ENCODE measurements at places on chromosomes 5 and 9.
A peak's percentile ranks its signal among the peaks of the same experiment; 100 is the strongest.

DNA sequence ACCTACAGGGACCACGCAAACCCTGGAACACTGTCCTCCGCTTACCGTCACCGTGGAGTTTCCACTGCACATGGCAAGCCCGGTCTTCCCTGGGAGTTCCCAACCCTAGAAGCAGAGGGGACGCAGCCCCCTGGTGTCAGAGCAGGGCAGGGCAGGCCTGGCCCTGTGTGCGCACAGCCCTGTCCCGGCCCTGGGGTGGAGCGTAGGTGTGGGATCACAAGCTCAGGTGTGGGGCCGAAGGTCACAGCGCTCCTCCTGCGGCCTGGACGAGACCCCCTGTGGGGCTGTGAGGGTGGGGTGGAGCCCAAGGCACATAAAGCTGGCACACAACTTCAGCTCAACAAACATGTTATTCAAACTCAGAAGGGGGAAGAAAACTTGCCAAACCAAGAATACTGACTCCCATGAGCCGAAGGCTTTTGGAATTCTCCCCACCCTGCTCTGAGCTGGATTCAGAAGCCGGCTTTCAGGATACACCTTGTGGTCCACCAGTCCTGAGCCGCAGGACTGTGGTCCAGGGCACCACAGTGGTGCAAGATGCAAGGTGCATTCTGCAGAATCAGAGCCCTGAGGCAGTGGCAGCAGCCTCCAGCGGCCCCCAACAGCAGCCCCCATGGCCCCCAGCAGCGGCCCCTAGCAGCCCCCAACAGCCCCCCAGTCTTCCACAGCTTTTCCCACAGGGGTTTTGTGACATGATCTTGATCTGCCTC is 11.8 kb upstream of the EXOC3 start:
- no peak for DNase-seq

- no peak for DNase-seq
These were observed 831 bp downstream of the INPP5E start for GRCh38 chr9:136438548-136439480.

GRCh38 chr5:113172231-113172826 is 195.7 kb downstream of the DCP2 start:
- DNase-seq: no peak

GRCh38 chr5:158461240-158461854 is 602.4 kb upstream of the CLINT1 start:
- no peak for DNase-seq

- no peak for DNase-seq
These were observed 15.9 kb upstream of the RPL26L1 start for GRCh38 chr5:172943283-172943841.

DNA sequence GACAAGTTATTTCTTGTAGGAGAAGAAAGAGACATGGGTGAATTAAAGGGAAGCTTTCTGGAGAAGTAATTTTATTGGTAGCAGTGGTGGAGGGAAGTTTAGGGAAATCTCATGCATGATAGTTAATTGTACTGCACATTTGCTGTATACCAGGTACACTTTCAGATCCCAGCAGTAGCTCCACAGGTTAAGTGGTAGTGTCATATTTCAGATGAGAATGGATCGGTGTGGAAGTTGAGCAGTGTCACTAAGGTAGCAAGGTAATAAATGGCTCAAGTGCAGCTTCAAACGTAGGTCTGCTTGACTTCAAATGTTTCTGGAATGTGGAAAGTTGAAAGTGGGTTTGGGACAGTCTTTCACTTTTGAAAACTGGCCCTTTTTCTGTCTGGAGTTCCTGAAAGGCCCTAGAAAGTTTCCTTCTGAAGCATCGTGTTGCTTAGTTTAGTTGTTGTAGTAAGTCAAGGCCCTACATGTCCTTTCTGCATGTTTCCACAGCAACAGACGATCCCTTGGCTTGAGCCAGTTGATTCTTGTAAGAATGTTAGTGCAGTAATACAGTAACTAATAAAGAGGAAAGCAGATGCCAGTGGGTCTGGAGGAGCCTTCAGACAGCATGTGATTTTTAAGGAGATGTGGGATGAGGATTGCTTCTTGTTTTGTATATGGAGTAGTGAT is 3.7 kb downstream of the CLTA start:
- DNase-seq: no peak

- DNase-seq: no peak
These were observed 7.2 kb downstream of the NDUFS6 start for GRCh38 chr5:1808439-1808838.

GRCh38 chr9:136282272-136282861 is 21.5 kb downstream of the CCDC187 start:
- no peak for DNase-seq

- no peak for DNase-seq
These were observed 68.2 kb upstream of the CHD1 start for GRCh38 chr5:98997000-98997399.

- DNase-seq: peak; percentile 56
These were observed 46.1 kb upstream of the ZBED3 start for GRCh38 chr5:77133061-77133758.

DNA sequence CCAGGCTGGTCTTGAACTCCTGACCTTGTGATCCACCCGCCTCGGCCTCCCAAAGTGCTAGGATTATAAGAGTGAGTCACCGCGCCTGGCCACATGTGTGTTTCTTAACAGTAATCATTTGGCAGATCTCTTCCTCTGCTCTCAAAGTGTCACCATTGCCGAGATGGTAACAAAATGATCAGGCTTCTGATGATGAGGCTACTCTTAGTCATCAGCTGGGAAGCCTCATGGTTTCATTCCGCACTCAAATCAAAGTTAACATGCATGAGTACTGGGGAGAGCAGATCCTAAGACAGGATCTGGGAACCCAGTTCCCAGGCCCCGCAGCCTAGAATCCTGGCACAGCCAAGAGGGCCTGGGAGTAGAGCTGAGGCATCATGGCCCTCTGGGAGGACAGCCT is 27.4 kb downstream of the BARHL1 start:
- DNase-seq: no peak

DNA sequence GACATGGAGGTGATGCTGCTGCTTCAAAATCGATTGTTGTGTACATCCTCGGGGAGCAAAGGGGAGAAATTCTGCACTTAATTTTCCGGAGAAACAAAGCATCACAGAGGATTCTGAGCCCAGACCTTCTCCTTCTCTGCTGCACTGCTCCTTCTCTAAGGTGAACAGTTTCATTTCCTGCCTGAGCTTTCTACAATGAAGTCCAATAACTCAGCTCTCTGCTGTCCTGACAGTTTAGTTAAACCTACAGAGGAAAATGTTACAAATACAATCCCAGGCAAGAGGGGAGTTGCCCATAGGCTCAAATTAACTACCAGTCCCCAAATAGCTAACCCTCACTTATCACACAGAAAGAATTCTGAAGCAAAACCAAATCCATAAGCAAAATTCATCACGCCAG is 206.3 kb downstream of the EFNA5 start:
- no peak for DNase-seq

DNA sequence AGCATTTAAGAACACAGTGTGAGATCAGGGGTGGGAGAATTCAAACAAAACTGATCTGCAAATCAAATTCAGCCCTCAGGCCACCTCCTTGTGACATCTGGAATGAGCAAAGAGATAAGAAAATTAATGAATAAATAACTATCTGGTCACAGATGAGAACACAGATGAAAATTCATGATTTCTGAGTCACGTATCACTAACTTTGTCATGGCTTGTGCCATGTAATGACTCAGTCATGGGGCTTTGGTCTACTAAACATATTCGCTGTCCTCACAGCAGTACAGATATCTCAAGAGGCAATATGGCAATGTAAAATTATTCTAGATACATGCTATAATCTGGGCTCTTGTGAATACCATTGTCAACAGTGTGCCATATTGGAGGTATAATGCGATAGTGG is 274.4 kb downstream of the MAN2A1 start:
- DNase-seq: no peak

DNA sequence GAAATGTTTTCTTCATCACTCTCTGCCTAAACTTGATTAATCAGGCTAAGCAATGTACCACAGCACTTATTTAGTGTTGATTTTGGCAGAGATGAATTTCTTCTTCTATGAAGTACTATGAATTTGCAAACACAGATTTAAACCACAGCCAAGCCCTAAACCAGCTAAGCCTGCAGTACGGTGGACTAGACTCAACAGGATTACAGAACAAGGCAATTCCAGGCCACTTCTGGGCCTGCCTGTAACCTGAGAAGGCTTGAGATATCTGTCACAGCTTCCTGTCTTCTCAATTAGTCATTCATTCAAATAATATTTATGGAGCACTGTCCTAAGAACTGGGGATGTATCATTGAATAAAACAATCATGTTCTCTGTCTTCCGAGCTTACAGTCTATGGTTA is 32.4 kb upstream of the CAST start:
- no peak for DNase-seq

- no peak for DNase-seq
These were observed 654 bp upstream of the TUT7 start for GRCh38 chr9:86354818-86355309.

DNA sequence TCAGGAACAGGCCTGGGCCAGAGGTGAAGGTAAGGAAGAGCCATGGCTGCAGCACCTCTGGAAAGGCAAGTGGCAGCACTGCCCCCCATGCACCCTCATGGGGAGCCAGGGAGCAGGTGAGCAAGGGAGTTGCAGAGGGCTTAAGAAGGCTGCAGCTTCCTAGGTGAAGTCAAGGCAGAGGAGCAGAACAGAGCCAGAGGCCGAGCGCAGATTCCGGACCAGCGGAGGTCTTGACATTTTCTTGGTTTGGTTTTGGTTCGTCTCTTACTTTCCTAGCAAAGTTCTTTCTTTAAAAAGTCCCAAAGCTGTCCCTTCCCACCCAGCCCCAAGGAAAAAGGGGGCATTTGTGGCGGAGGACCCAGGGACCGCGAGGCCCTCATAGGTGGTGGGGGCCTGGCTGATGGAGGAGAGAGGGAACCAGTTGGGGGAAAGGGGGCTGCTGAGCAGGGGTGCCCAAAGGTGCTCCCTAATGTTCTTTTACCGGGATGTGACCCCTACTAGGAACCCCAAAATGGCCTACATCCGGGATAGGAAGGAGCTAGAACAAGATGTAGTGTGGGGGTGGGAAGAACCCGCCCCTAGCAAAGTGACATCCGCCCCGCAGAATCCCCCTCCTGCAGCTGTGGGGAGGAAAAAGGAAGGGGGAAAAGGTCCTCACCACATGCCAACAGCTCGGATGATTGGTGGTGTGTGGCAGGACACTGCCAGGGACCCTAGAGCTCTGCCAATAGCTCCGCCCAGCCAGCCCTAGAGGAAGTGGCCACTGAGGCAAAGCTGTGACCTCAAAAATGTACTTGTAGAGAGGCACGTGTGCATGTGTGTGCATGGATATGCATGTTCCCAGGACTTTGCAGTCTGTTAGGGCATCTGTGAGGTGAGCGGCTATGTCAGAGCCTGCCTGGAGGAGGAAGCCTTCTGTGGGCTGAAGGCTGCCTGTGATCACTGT is 914 bp upstream of the CD72 start:
- DNase-seq: no peak

GRCh38 chr5:72503888-72504491 is 3.2 kb downstream of the ZNF366 start:
- no peak for DNase-seq

GRCh38 chr9:28824432-28824963 is 1251.2 kb upstream of the C9orf72 start:
- no peak for DNase-seq

GRCh38 chr5:10607666-10608073 is 43.8 kb downstream of the ANKRD33B start:
- no peak for DNase-seq

GRCh38 chr9:98774746-98775145 is 21.6 kb downstream of the ANKS6 start:
- no peak for DNase-seq

DNA sequence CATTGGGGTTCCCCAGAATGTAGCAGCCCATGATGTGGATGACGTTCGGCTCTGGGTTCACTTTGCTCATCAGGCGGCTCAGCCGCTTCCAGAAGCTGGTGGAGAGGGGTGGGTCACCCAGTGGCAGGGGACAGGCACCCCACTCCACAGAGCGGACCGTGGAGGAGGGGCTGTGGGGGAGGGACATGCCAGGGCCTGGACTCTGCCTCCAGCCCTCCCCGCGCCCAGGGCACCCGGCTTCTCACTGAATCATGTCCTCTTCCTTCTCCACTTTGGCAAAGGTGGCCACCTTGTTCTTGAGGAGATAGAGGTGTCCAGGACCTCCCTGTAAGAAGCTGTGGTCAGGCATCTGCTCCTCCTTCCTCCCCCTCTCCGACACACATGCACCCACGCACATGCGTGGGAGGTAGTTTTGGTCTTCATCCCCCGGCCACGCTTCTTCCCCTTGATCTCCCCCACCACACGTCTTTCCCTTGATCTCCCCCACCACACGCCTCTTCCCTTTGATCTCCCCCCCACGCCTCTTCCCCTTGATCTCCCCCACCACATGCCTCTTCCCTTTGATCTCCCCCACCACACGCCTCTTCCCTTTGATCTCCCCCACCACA is 8.9 kb upstream of the ENTPD8 start:
- DNase-seq: no peak
